ENCODE measurements at places on chromosomes 4 and X. TPM values are rescaled to one million over a fixed set of nuclear protein-coding genes. Genes with fewer than 3 reads are reported as not detected.

GPR143 gene
- 0.39 TPM for total RNA-seq

XAGE2 gene
- not detected for total RNA-seq

PPID gene
- 19.7 TPM for total RNA-seq

- no peak for DNase-seq
Measured at GRCh38 chr4:182576601-182577289, 333.5 kb downstream of the TENM3 start.

GRCh38 chr4:88792268-88792781 is 94.7 kb upstream of the NAP1L5 start:
- no peak for DNase-seq

DNA sequence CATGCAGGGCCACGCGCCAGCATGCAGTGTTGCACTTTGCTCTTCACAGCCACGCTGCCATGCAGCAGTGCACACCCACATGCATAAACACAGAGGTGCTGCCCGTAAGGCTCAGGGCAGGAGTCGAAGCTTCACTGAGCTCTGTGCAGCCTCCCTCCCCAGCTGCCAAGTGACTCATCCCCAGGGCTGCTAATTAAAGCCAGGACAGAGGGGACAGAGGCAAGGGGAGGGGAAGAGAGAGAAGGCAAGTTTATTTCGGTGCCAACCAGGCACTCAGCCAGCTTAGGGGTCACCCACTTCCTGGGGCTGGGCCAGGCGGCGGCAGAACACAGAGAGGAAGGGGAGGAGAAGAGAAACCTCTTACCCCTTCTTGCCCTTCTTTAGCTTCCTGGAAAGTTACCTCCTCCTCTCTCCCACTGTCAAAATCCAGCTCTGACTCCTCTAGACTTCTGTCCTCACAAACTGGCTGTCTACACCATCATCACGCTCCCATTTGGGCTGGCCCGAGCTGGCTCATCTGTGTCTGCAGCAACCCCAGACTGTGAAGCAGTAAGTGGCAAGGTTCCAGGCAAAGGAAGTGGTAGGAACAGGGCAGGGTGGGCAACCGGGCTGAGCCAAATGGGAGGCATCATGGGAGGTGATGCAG is 6.2 kb upstream of the IQSEC2 start:
- peak; percentile 52 for DNase-seq

GRCh38 chrX:6707497-6707896 is 172.6 kb upstream of the VCX3A start:
- no peak for DNase-seq
